ENCODE measurements at places on chromosomes 12 and 14.

GRCh38 chr14:83533734-83534133 lies 1996.2 kb upstream of the FLRT2 start:
- DNase-seq = no peak

DNA sequence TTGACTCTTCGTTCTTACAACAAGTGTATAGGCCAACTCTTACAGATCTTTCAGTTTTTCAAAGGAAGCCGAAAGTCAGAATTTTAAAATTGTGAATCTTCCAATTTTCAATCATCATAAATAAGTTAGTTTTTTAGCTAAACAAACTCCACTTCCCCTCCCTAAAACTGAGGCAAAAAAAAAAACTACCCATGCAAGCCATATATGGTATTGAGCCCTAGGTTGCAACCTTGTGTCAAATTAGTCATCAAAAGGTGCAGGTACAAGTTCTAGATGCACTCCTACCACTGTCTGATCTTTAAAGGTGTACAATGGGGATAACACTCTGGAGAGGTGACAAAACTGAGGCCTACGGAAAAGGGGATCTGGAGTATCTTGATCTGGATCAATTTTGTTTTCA lies 97.9 kb downstream of the PAWR start:
- DNase-seq = no peak

DNA sequence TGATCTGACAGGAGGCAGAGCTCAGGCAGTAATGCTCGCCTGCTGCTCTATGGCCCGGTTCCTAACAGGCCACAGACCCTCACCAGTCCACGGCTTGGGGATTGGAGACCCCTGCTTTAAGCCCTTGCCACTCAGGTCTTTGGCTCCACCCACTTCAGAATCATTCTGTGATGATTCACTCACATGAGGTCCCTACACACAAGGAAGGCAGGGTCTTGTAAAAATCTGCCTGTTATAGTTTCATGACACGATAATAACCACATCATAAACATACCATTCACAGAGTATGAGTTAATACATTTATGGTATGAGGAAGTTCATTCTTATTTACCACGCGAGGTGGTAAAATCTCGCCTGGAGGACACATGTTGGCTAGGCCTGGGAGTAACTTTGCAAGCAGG lies 29.0 kb upstream of the MAX start:
- no peak for DNase-seq

- DNase-seq = no peak
These were observed 152.2 kb upstream of the BMP4 start for GRCh38 chr14:54108481-54109471.

- DNase-seq = no peak
These were observed 58.9 kb downstream of the DDX51 start for GRCh38 chr12:132085291-132085635.

DNA sequence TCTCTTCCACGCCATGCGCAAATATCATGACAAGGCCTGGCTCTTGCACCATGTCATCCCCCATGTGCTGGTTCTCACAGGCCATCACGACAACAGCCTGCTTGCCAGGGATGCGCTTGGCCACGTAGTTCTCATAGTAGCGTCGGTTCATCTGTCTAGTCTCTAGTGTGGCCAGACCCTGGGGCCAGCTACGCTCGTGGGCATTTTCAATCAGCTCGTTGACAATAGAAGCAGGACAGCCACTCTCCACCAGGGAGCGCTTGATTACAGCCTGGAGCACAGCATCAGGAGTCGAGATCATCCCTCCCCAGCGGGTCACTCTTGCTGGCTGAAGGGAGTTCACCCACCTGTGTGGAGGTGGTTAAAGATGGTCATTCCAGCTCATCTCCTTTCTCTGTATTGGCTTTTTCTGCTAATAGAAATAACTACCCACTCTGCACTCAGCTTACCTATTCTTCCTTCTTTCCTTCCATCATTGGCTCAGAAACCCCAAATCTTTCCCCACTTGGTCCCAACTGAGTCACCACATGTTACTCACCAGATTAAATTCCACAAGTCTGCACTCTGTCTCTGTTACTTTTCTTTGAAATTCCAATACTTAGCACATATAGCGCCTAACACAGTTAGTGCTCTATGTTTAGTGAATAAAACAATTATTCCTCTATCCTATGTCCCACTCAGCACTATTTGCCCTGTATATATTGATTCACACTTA lies 15.1 kb downstream of the RNF41 start:
- peak; percentile 28 for DNase-seq

DNA sequence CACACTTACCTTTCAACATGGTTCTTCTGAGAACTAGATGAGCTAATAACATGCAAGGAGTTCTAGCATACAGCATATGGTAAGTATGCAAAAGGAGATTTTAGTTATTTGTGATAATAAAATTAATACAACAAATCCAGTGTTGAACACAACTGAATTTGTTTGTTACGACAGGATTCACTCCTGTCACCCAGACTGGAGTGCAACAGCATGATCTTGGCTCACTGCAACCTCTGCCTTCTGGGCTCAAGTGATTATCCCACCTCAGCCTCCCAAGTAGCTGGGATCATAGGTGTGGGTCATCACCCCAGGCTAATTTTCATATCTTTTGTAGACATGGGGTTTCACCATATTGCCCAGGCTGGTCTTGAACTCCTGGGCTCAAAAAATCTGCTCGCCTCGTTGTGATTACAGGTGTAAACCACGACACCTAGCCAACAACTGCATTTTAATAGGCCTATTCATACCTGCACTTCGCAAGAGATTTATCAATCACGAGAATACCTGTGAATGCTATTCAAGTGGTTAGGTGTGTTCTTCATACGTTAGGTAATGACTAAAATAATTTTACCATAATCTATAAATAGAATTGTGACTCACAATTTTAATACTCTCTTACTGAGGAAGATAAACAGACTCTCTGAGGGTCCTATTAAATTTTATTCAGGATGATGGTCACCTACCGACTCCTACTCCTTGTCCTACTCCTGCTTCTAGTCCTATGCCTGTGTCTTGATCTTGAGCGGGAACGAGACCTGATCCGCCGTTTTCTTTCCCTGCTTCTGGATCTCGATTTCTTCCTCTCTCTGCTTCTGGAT lies 10.0 kb downstream of the RSRC2 start:
- DNase-seq = no peak

DNA sequence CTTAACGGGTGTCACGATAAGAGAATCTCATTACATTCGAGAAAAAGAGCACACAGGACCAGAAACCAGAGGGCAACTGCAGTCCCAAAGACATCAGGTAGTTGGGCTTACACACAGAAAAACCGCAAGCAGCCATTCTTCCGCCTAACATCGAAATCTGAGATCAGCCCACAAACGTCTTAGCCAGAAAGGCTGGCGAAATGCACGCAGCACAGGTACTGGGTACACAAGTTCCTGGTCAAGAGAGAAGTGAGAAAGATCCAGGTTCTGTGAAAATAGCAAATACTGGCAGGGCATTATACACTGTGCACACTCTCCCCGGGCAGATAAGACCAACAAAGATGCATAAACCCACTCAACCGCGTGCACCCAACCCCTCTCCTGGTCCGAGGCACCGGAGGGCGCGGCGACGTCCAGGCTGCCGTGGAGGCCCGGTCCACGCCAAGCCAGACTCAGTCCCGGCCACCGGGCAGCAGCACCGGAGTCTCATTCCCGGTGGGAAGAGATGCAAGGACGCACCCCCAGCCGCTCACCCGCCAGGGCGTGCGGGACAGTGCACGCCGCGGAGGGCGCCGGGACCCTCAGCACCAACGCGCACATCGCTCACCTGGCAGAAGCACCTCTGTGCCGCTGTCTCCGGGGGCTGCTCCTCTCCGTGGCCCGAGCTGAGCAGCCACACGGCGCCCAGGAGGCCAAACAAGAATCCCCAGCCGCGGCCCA lies 437 bp downstream of the ERO1A start:
- no peak for DNase-seq

- DNase-seq = no peak
These were observed 66.1 kb downstream of the CHGA start for GRCh38 chr14:92988786-92989755.

DNA sequence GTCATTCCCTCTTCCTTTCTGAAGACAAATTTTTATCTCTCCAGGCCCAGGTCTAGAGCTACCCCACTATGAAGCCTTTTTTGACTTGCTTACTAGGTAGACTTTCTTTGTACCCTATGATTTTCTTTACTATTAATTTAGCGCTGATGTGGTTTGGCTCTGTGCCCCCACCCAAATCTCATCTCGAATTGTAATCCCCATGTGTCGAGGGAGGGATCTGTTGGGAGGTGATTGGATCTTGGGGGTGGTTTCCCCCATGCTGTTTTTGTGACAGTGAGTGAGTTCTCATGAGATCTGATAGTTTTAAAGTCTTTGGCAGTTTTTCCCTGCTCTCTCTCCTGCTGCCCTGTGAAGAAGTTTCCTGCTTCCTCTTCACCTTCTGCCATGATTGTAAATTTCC lies 118.1 kb downstream of the SLC38A1 start:
- DNase-seq = no peak

DNA sequence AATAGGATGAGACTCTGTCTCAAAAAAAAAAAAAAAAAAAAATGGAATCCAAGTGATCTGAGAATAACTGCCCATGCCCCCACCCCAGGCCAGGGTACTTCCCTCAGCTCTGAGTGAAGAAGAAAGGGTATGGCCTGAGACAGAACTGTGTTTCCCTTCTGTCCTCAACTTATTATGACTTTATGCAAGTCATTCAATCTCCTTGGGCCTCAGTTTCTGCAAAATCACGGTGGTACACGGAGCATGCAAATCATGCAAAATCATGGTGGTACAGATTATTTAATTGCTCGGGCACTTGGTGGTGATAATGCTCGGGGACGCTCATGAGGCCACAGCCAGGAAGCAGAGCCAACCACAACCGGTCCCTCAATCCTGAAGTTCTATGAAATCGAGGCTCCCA lies 56.5 kb upstream of the TBX3 start:
- no peak for DNase-seq

- DNase-seq = no peak
These were observed 838.3 kb upstream of the NOVA1 start for GRCh38 chr14:27435923-27436670.

All from head of caudate nucleus (tissue), 42 donors.